AG20443 (cell line): ENCODE measurements at places on chromosomes 6 and 20.

DNA sequence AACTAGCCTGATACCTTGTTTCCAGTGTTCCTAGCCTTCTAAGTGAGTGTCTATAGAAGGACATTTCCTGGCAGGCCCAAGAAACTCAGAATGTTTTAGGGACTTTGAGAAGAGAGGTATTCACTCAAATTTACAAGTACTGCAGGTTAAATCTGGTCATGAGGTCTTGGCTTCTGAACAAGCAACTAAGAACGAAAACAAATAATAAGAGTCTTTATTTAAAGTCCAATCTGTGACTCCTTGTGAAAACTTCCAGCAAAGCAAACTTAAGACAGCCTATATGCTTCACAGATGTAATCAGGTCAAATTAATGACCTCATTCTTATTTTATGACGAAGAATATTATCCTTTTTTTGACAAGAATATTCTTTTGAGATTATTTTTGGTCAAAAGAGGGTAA, 79.4 kb upstream of the PRSS16 start:
- DNase-seq = no peak

DNA sequence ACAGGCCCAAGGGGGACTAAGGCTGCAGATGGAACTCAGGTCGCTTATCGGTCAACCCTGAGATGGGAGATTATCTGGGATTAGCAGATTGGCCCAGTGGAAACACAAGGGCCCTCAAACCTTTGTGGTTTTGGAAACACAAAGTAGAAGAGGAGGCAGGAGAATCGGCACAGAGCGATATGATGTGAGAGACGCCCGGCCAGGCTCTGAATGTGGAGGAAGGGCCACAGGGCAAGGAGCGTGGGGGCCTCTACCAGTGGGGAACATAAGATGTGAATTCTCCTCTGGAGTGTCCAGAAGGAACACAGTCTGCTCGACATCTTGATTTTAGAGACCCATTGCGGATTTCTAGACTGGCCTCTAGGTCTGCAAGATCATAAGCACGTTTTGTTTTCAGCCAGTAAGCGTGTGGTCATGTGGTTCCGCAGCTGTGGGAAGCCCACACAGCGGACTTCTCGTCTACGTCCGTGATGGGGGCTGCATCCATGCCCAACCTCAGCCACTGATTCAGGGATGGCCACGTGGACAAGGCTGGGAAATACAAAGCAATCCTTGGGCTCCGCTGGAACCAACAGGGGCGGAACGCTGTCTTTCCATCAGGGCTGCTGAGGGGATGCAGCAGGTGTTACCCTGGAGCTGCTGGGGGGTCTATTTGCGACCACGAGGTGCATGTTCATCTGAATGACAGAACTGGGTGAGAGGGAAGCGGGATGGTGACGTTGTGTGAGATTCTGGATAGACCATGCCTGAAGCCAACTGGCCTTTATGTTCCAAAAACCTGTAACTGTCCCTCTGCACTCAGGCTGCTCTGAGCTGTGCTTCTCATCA, 127.6 kb upstream of the PMEPA1 start:
- peak; percentile 6 for DNase-seq

GRCh38 chr6:109446541-109446940, 6.0 kb downstream of the SMPD2 start:
- DNase-seq = no peak

GRCh38 chr6:67881706-67882065, 753.4 kb upstream of the ADGRB3 start:
- no peak for DNase-seq

DNA sequence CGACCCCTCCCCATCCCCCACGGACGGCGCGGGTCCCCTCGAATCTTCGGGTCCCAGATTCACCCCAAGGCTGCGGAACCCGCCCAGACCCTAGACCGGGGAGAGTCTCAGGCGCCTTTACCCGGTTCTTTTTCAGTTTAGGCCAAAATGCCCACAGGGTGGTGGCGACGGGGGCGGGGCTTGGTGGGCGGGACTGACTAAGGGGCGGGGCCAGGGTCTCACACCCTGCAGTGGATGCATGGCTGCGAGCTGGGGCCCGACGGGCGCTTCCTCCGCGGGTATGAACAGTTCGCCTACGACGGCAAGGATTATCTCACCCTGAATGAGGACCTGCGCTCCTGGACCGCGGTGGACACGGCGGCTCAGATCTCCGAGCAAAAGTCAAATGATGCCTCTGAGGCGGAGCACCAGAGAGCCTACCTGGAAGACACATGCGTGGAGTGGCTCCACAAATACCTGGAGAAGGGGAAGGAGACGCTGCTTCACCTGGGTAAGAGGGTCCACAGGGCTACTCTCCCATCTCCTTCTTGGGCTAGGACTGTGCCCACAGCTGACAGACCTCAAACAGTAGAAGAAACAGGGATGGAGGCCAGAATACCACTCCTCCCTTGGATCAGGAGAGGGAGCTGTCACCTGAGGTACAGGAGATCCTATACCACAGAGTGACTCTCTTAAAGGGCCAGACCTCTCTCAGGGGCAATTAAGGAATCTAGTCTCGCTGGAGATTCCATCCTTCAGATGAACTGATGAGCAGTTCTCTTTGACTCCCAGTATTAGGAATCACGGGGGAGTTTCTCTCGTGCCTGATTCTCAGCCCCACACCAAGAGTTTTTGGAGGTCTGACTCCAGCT, 942 bp downstream of the HLA-E start:
- peak; percentile 90 for DNase-seq

DNA sequence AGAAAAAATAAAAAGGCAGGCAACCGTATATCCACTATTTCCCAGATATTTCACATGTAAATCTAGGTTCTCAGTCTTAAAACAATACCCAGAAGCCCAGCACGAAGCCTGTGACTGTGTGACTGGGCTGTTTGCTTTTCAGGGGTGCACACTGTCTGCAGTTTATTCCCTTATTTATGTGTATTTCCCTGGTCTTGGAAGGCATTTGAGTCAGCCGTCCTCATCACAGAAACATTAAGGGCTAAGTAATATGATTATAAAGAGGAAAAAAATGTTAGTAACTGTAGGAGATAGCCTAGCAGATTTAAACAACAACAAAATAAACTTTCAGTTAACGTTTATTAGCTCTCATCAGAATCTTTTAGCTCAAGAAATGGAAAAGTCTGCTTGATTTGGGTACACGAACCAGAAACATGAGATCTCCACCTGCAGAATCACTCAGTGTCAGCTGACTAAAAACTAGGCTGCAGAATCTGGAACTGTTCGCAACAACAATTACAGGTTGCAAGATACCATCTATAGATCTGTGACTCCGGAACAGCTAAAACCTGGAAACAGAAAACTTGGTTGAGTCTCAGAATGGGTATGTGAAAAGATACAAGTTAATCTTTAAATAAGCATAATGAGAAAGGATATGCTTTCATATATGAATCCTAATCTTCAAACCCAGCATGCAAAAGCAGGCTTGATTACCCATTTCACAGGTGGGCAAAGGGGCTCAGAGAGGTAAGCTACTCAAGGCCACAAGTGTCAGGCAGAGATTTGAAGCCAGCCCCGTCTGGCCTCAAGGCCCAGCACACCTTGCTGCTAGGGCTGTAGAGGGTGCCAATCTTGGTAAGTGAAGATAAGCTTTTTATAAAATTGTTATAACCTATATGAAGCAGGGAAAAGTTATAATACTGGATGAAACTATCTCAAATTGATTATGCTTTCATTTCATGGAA, 21.1 kb downstream of the GCLC start:
- DNase-seq = no peak

- no peak for DNase-seq
Measured at GRCh38 chr6:22026164-22026678, 270.6 kb downstream of the PRL start.

DNA sequence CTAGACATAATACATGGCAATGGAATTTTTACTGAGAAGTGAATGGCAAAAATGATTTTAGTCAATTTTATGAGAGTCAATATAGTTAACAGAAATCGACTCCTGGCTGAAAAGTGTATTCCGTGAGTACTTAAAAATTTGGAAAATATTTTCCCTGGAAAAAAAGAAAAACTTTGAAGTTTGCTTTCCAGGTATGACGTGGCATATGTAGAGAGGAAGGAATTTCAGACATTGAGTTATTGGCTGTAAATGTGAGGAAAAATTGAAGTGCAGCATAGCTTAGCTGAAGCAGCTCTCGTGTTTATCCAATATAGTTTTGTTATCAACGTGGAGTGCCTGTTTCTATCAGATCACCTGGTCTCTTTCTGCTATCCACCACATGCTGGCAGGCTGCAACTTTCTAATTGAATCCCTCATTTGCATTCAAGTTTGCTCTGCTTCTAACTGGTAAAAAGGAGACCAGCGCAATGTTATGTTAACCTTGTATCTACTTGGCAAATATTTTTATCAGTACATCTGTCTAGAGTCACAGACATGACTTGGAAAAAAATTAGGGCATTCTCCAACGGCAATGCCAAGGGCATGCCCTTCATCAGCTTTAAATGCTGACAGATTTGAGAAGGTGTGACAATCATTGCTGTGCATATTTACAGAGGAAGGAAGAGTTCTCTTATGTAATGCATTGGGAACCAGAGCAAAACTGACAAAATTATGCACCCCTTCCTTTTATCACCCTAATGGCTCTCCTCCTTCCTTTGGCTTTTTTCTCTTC, 1102.8 kb upstream of the FLRT3 start:
- DNase-seq = no peak

DNA sequence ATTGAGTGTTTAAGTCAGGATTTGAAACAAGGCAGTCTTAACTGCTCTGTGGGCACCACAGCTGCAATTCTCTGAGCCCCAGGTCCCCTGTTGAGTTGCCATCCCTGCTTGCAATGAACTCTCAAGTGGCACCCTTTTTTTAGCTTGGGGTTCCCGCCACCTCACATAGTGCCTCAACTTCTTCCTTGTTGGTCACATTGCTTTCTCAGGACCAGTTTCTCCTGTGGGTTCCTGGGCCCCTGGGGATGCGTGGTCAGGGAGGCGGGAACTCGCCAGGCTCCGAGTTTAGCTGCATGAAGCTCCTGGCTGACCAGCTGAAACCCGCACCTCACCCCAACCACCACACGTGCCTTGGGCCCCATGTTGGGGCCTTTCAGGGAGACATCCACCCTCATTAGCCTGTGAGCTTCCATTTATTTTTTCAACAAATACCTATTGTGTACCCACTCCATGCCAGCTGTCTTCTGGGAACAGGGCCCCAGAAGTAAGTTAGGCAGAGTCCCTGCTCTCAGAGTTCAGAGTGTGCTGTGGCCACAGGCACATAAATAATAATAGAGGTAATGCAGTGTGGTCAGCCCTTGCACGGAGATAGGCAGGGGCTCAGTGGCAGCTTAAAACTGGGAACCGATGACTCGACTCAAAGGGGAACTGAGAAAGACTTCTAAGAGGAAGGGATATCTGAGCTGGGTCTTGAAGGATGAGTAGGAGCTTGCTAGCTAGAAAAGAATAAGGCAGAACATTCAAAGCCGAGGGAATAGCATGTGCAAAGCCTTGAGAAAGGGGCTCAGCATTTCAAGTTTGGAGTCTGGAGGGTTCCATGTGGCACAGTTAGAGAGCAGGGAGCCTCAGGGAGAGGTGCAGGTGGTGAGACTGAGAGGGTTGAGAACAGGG, 33.9 kb upstream of the FAM83D start:
- no peak for DNase-seq

- no peak for DNase-seq
Measured at GRCh38 chr20:661474-662270, 8.7 kb upstream of the SRXN1 start.

GRCh38 chr20:46289432-46289831, 18.9 kb downstream of the CDH22 start:
- no peak for DNase-seq

- no peak for DNase-seq
Measured at GRCh38 chr6:41469156-41470028, 76.8 kb upstream of the FOXP4 start.

GRCh38 chr20:63821811-63822210, 9.3 kb downstream of the ZBTB46 start:
- no peak for DNase-seq

DNA sequence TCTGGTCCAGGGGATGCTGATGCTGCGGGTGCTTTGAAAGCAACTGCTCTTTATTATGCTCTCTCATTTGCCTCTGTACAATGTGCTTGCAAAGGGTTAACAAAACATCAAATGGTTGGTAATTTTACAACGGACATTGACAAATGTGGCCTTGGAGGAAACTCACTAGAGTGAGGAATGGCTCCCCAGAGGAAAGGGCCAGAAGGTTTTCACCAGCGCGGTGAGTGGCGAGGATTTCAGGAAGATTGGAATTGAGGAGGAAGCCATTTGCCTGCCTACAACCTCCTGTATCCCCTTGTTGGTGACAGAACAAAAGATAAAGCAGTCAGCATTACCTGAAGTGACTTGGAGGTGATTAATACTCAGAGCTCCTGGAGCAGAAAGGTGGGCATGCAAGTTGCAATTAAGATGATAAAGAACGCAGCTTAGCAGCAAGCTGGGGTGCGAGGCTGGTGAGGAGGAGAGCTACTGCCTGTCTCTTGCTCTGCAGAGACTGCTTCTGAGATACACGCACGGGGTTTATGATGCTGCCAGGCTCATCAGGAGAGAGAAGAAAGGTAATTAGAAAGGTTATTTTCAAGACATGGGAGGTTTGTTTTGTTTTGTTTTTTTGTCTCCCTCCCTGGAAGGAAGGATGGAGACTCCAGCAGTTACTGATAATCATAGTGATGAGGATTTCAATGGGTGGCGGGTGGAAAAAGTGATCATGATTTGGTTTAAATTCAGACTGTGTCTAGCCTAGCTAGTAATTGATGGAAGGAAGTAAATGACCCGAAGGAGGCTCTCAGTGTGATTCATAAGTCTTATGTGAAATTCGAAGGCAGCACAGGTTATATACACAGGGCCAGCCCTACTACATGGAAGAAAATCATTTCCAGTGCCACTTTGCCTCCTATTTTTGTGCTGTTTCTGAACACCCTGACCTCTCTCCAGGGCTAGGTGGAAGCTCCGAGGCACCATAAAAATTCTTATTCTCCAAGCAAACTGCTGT, 141.6 kb upstream of the DTNBP1 start:
- no peak for DNase-seq

DNA sequence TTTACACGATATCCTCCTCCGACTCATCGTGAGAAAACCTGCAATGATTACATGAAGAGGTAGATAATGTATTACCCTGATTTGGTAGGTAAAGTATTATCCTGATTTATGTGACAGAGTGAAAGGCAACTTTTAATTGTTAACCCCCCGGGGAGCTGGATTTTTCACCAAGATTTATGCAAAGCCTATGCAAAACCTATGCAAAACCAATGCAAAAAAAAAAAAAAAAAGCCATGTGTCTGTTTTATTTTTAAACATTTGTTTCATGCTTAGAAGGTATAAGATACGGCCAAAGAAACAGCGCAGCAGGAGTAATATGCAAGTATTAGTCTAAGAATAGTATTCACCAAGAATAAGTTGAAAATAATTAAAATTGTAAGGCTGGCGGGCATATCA, 109.9 kb downstream of the IPCEF1 start:
- no peak for DNase-seq

- no peak for DNase-seq
Measured at GRCh38 chr20:50338479-50339391, 148.1 kb downstream of the CEBPB start.

- DNase-seq = no peak
Measured at GRCh38 chr20:42604998-42605956, 584.4 kb downstream of the PTPRT start.

DNA sequence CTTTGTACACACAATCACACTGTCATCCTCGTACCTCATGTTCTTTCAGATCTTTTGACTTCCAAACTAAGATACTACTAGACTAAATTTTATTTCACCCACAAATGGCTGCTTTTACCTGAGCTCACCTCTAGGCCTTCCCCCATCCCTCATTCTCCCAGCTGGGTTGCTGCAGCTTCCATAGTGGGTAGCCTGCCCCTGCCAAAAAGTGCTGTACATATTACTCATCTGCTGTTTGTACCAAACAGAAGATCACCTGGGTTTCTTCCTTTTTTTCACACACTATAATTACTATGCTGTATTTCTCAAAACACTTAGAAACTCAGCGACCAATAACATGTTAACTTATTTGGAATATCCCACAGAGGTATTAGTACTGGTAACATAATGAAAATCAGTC, 267.6 kb upstream of the PRDM1 start:
- DNase-seq = no peak
